A549 treated with Mapracorat at 1 μM for 4 hours (cell line): ENCODE measurements at places on chromosomes 4 and X. TPM values are rescaled to one million over a fixed set of nuclear protein-coding genes. Genes with fewer than 3 reads are reported as not detected.

The POLR2B gene
- total RNA-seq, result 62.6 to 70.2 TPM (median 67.0 TPM) in 5 replicates

The ARHGAP4 gene
- total RNA-seq, result 0.91 to 2.2 TPM (median 1.9 TPM) in 5 replicates

The UGT2A1 gene
- not detected in 5 replicates for total RNA-seq

The ERAS gene
- not detected in 5 replicates for total RNA-seq

The PFKFB1 gene
- 0.08 to 0.14 TPM (median 0.14 TPM) in 3 of 5 replicates, not detected in the others for total RNA-seq

The NEIL3 gene
- 7.7 to 10.5 TPM (median 8.7 TPM) in 5 replicates for total RNA-seq

The WDFY3 gene
- total RNA-seq, result 6.1 to 9.0 TPM (median 7.5 TPM) in 5 replicates

The TCEAL2 gene
- total RNA-seq, result not detected in 5 replicates

The ADGRG4 gene
- not detected in 5 replicates for total RNA-seq

The GSX2 gene
- not detected in 5 replicates for total RNA-seq

The AADAT gene
- total RNA-seq, result 7.7 to 10.2 TPM (median 8.0 TPM) in 5 replicates

The ITIH6 gene
- total RNA-seq, result 0.04 TPM in 1 of 5 replicates, not detected in the others

The FRAS1 gene
- 2.0 to 3.4 TPM (median 2.7 TPM) in 5 replicates for total RNA-seq

The RRH gene
- 0.08 to 0.17 TPM (median 0.12 TPM) in 3 of 5 replicates, not detected in the others for total RNA-seq

The MAGEE2 gene
- total RNA-seq, result not detected in 5 replicates

The AVPR2 gene
- total RNA-seq, result 0.11 to 0.22 TPM in 2 of 5 replicates, not detected in the others

The IL1RAPL1 gene
- not detected in 5 replicates for total RNA-seq

The ZDHHC15 gene
- total RNA-seq, result not detected in 5 replicates

The ABCG2 gene
- 17.1 to 18.0 TPM (median 17.4 TPM) in 5 replicates for total RNA-seq
